ENCODE measurements at places on chromosomes 5 and 9.

DNA sequence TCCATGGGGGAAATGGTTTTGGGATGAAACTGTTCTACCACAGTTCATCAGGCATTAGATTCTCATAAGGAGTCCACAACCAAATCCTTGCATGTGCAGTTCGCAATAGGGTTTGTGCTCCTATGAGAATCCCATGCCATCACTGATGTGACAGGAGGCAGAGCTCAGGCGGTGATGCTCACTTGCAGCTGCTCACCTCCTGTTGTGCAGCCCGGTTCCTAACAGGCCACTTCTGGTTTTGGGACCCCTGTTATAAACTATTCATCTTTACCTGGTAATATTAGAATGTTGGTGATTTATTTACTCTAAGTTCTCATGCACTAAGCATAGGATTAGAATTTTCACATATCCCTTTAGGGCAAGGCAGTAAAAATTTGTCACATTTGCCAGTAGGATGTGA, 122.3 kb downstream of the CDC42SE2 start:
- H3K4me1 ChIP-seq, result peaks cover 3% of the 10 kb centered on the region
- no peaks in the 10 kb centered on the region for H3K27me3 ChIP-seq
- H3K4me3 ChIP-seq, result no peak overlapping the region
- no peak for DNase-seq

DNA sequence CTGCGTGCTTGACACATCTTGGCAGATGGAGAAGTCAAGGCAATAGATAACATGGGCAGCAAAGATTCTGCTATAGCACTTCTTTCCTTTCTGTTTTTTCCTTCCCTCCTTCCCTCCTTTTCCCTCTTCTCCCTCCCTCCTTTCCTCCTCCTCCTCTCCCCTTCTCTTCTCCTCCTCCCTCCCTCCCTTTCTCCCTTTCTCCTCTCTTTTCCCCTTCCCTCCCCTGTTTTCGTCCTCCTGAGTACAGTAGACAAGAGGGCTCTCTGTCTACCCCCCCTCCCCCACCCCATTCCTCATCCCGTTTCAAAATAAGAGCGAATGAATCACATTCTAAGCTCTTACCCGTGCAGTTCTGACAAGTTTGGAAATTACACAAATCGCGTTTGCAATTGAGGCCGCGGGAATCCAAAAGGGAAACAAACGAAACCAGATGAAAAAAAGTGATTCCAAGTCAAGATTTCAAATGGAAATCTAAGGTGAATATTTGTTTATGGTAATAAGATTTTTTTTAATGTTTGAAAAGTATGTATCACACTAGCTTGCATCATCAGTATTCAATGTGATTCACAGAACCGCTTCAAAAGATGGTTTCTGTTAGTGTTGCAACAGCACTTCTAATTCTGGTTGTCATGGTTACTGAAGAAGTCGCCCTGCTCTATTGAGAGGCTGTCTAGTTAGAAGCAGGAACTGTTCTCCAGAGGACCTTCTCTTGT, 1.3 kb downstream of the NIM1K start:
- H3K27ac ChIP-seq, result no peak overlapping the region
- H3K4me3 ChIP-seq, result no peak overlapping the region
- peak; percentile 95 for DNase-seq
- H3K4me1 ChIP-seq, result peaks cover 6% of the 10 kb centered on the region

DNA sequence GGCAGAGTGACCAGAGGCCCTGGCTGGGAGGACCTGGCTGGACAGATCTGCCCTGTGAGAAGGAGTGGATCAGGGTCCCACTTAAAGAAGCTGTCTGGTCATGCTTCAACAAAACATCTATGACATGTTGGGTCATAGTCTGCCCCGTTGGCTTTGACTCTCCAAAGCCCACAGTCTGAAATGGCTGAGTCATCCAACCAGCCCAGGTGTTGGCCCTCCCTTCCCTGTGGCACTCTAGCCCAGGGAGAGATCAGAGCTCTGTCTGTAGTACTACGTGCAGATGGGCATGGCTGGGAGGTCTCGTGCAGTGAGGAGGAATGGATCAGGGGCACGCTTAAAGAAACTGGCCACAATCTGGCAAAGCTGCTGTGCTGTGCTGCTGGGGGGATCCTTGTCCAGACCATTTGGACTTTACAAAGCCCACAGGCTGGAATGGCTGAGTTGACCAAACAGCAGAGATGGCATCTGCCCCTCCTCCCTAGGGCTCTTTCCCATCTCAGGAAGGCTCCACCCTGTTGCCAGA, 206.1 kb downstream of the TUSC1 start:
- no peaks in the 10 kb centered on the region for H3K36me3 ChIP-seq
- H3K27ac ChIP-seq, result no peak overlapping the region
- no peak overlapping the region for H3K4me3 ChIP-seq
- DNase-seq, result peak; percentile 83
- no peaks in the 10 kb centered on the region for H3K4me1 ChIP-seq
- no peaks in the 10 kb centered on the region for H3K27me3 ChIP-seq

DNA sequence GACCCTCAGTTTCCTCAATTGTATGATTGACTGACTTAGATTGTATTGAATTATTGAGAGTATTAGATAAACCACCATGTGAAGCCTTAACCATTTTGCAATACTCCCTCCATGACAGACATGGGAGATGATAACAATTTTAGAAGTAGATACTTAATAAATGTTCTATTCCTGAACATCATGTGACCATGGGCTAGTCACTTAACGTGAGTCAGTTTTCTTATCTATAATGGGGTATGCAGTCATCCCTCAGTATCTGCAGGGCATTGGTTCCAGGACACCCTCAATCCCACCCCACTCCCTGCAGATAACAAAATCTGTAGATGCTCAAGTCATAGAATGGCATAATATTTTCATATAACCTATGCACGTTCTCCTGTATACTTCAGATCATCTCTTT, 31.0 kb downstream of the SNX18 start:
- no peak for DNase-seq
- peaks cover 3% of the 10 kb centered on the region for H3K36me3 ChIP-seq
- no peak overlapping the region for H3K27ac ChIP-seq
